Effector memory CD8-positive, alpha-beta T cell (primary cell): ENCODE measurements at places on chromosomes 5 and 9.
A peak's percentile ranks its signal among the peaks of the same experiment; 100 is the strongest.

DNA sequence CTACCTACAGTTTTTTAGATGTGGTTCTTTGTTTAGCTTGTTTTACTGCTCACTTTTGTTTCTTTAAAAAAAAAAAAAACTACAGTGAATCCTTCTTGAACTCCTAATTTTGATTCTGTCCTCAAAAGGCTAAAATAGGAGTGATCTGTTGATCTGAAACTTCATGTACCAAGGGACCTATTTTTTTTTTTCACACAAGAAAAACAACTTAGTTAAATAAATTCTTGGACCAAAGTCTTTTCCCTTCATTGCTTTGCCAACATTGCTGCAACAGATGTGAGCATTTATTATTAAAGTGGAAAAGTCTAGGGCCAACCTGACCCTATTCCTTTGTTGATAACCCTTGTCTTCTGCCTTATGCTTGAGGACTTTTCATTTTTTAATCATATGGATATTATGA is 236.8 kb downstream of the ARHGEF28 start:
- no peak for DNase-seq

GRCh38 chr9:7858166-7858565 is 58.6 kb upstream of the DMAC1 start:
- no peak for DNase-seq

- peak; percentile 13 for DNase-seq
Observed at GRCh38 chr9:121700165-121700831, 48.9 kb downstream of the DAB2IP start.

GRCh38 chr5:93072831-93073459 is 508.1 kb downstream of the NR2F1-AS1 start:
- no peak for DNase-seq

DNA sequence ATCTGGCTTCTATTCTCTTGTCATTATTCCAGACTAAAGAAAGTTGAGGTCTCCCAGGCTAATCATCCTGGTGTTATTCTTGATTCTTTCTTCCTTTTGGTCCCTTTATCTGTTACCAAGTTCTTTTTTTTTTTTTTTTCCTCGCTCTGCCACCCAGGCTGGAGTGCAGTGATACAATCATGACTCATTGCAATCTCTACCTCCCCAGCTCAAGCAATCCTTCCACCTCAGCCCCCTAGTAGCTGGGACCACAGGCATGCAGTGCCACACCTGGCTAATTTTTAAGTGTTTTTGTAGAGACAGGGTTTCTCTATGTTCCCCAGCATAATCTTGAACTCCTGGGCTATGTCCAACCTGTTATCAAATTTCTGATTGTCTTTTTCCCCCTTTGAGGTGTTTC is 126.6 kb upstream of the DHFR start:
- DNase-seq: no peak

DNA sequence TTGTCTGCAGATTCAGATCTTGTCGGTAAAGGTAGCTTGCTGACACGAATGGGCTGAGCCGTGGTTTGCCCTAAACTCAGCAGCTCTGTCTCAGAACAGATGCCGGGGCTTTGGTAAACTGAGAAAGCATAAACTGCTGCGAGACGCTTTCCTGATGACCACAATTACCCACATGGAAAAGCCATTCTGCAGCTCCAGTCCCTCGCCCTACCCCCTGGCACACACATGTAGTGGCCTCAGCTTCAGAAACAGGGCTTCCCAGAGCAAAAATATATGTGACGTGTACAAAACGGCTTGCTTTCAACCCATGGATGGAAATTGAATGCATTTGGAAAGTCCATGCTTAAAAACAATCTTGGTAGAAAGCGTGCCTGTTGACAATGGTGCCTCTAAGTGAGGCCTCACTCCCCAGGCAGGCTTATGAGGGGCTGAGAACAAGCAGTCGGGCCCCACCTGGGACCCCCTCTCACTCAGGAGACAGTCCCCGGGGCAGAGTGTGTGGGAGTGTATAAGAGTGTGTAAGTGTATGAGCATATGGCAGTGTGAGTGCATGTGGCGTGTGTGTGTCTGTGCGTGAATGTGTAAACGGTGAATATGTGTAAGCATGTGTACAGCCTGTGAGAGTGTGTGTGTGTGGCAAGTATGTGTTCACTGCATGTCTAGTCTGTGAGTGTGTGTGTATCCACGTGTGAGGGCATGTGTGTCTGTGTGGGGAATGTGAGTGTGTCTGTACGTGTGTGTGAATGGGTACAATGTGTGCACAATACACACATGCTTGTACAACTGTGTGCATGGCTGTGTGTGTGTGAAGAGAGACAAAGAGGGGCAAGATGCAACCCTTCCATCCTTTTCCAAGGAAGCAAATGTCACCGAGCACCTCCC is 88.2 kb upstream of the SMIM23 start:
- no peak for DNase-seq

- no peak for DNase-seq
Observed at GRCh38 chr9:111431684-111432083, 52.5 kb downstream of the ECPAS start.

- no peak for DNase-seq
Observed at GRCh38 chr9:135522931-135523330, 1.7 kb downstream of the LCN1 start.
